ENCODE measurements at places on chromosomes 7 and 10.

DNA sequence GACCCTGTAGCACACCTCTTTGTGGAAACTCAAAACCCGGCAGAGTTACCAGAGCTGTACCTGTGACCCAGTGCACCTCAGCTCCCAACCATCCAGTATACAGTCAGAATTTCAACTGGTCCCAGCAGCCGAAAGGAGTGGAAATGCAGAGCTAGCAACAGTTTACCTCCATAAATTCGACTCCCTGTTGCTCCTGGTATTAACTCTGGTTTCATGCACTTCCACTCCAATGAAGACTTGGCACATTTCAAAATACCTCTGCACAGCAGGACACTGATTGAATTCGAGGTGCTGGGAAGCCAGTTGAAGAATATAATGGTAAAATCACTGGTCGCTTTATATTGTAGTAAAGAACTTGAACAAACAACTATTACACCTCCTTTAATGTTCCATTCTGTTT lies 17.9 kb upstream of the TIAL1 start:
- no peak for DNase-seq

- no peak for DNase-seq
Measured at GRCh38 chr10:10007957-10008356, 1009.7 kb upstream of the CELF2 start.

DNA sequence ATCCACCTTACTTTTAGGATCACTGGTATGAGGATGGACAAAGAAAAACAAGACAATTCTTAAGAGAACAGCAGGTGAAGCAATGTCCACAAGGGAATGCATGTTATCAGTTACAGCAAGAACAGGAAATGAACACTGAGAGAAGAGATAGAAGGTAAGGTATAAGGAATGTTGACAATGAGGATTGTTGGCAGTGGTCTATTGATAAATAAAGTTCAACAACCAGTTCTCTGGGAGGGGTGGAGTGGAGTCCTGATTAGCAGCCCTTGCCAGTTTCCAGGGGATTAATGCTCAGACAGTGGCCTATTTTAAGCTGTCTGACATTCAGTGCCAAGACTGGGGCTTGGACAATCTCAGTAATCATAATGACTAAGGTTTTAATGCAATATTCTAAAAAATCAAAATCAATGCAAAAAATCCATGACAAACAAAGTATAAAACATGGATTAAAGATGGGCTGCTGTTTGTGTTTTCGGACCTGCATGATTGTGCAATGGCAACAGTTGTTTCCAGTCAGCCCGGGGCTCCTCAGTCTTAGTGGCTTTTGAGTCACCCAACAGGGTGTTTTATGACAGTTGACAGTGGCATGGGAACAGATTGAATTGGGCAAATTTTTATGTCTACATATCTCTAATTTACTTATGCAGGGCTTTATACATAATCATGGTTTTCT lies 13.8 kb upstream of the AKR1B1 start:
- no peak for DNase-seq

DNA sequence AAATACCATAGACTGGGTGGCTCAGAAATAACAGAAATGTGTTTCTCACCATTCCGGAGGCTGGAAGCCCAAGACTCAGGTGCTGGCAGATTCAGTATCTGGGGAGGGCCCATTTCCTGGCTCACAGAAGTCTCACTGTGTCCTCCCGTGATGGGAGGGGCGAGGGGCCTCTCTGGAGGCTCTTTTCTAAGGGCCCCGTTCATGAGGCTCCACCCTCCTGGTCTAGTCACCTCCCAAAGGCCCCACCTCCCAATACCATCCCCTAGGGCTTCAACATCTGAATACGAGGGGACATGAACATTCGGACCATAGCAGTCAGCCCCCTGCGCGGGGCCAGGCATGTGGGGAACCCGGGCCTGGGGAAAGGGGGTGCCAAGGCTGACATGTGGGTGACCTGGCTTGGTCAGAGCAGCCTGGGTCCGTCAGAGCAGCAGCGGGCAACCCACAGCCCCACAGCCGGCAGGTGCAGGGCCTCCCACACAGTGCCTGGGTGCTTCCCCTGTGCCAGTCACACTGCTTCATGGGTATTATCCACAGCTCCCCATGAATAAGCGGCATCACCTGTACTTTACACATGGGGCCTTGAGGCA lies 13.3 kb upstream of the CNPY1 start:
- DNase-seq = no peak

DNA sequence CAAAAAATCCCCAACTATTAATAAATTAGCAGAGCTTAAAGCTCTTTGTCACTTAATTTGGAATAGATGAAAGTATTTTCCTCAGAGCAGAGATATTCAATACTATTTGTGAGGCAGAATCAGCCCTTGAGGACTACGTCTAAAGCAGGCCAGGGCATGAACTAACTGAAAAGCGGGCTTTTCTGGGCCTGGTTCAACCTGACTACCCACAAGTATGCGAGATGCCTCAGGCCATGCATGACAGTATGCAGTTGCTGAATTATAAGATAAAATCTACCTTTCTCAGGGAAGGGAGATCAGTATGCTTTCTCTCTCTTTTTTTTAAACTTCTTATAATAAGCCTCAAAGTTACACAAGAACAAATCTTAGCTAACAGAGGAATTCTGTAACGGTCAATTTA lies 20.1 kb downstream of the TMEM168 start:
- no peak for DNase-seq

DNA sequence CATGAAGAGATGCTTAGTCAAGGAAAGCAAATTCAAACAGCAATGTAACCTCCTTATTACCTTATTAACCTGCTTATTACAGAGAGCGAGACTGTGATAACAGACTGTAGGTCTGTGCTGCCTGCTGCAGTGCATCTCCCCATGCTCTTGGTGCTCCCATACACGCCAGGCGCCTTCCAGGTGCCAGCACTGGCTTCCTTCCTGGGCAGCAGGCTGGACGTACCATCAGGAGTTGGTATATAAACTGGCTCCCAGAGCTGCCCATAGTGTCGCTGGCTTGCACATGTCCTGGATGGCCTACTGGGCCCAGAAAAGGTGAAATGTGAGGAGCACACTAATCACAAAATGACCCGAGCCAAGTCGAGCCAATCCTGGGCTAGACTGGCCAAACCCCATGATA lies 13.5 kb downstream of the ATP6V0E2 start:
- DNase-seq = no peak

DNA sequence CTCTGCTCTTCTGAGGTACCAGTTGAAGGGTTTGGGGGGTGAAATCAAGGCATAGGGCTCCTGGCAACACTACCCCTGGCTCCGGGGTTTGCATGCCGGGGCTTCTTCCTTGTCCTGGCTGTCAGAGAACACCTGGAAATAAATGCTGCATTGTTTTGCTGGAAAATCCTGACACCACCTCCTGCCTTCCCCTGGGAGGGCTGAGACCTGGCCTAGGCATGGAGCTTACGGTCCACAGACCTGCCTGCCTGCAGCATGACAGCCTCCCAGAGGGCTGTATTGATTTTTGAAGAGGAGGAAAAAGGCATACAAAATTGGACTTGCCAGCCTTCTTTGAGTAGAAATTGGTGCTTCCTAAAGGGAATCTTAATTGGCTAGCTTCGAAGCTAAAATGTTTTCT lies 227.1 kb downstream of the MGMT start:
- no peak for DNase-seq

- DNase-seq = no peak
Measured at GRCh38 chr7:904847-905246, 28.5 kb downstream of the GET4 start.

DNA sequence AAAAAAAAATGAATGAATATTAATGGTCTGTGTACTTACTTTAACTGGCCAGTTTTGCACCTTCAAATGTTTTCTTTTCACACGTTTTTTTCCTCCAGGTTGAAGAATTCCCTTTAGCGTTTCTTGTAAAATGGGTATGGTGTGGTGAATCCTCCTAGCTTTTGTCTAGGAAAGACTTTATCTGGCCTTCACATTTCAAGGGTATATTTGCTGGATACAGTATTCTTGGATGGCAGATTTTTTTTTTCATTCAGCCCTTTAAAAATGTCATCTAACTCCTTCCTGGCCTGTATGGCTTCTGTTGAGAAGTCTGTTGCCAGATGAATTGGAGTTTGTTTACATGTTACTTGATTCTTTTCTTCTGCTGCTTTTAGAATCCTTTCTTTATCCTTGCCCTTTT lies 10.1 kb downstream of the SLC25A40 start:
- no peak for DNase-seq

- no peak for DNase-seq
Measured at GRCh38 chr7:80896906-80897598, 21.8 kb downstream of the SEMA3C start.

Data from NCI-H1417 (cell line).